ENCODE measurements at places on chromosomes 7 and 10.

GRCh38 chr10:116118847-116119246 lies 154.2 kb downstream of the GFRA1 start:
- DNase-seq, result no peak

DNA sequence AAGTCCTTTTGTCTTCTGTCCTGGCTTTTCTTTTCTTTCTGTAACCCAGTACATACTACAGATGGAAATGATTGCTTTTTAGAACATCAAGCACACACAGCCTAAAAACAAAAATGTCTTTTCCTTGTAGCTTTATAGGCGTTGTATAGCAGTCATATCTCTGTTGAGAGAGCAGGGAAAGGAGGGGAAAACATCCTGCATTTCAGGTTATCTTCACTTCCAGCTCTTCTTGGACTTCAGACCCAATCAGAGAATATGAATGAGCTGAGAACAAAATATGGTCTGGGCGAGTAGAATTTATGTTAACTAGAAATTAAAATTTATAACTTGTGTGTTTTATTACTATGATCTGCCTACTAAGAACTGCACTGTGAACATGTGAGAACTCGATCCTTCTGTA lies 14.7 kb downstream of the TMEM60 start:
- no peak for DNase-seq

- no peak for DNase-seq
Measured at GRCh38 chr10:60098677-60099601, 192.6 kb upstream of the CCDC6 start.

- DNase-seq, result no peak
Measured at GRCh38 chr10:11163780-11164550, 146.3 kb downstream of the CELF2 start.

- no peak for DNase-seq
Measured at GRCh38 chr10:12643279-12643678, 293.9 kb downstream of the CAMK1D start.

GRCh38 chr10:60009710-60010383 lies 103.5 kb upstream of the CCDC6 start:
- DNase-seq, result no peak

DNA sequence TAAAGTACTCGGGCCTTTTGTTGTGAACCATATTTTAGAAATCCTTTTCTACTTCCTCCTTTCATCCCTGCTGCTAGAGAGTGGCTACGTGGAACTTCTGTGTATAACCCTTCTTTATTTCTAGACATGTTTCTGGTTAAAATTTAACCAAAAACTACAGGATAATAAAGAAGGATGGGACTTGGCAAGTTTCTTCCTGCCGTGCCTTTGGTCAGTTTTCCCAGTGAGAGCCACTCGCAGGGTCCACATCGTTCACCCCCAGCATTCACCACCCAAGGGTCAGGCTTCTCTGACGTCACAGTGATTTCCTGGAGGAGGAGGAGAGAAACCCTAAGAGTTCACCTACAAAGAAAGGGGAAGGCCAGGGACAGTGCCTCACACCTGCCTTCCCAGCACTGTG lies 45.4 kb downstream of the NKX6-2 start:
- no peak for DNase-seq

DNA sequence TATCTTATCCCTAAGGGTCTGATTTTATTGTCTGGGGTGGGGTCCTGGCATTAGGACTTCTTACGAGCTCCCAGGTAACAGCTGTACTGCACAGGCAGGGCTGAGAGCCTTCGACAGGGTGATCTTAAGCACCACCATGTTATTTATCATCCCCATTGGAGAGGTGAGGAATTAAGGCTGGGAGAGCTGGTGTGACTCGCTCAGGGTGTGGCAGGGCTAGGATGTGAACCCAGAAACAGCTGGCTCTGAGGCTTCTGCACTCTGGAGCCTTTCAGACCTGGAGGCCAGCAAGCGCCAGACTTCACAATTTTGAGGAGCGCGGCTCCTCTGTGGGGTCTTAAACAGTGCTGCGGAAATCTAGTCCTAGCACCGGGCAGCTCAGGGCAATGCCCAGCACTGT lies 27.4 kb upstream of the NDST2 start:
- DNase-seq, result peak; percentile 25

DNA sequence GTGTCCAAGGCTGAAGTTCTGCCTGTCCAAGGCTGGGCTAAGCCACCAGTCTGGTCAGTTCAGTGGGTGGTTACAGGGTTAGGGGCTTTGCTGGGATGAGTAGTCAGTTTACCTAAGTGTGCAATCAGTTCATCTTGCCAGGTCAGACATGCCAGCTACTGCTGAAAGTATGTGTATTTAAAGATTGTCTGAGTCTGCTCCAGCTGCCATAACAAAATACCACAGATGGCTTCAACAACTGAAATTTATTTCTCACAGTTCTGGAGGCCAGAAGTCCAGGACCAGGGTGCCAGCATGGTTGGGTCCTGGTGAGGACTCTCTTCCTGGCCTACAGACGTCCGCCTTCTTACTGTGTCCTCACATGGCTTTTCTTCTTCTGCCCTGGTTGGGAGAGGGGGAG lies 52.4 kb upstream of the TNS3 start:
- DNase-seq, result peak; percentile 32

DNA sequence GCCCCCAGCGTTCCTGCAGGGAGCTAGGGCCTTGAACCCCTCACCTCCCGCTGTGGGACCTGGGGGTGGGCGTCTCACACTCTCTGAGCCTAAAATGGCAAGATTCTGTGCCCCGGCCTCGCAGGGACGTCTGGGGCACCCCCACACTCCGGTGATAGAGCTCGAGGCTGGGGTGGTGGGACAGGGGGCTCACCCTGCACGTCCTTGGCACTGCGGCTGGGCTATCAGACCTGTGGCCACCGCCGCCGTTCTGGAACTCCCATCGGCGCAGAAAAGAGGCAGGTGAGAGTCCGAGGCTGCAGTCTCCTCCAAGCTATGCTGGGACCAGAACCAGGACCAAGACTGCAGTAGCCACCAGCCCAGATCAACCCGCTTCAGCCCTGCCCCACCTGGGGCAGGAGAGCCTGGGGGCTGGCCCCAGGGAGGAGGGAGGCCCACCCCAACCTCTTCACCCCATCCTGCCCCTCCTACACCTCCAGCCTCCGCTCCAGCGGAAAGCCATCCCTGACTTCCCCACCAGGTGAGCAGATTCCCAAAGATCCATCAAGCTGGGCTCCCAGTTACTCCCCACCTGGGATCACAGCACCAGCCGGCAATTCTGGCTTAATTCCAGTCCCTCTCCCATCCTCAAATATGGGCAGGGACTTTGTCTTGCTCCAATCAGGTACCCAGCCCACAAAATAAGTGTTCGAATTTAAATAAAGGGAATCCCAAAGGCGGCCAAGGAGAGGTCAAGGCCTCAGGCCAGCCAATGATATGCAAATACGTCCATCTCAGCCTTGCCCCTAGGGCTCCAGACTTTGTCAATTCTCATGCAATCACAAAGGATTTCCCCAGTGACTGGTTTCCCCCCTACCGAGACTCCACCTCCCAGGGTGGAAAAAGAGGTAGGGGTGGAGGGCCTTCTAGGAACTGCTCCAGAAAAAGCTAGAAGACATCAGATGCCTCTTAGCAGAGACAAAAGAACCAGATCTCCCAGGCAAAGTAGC lies 16.4 kb downstream of the TNRC18 start:
- no peak for DNase-seq
